ENCODE measurements at places on chromosomes 4 and X.

GRCh38 chrX:56974408-56974807, 20.9 kb downstream of the SPIN3 start:
- DNase-seq: no peak

DNA sequence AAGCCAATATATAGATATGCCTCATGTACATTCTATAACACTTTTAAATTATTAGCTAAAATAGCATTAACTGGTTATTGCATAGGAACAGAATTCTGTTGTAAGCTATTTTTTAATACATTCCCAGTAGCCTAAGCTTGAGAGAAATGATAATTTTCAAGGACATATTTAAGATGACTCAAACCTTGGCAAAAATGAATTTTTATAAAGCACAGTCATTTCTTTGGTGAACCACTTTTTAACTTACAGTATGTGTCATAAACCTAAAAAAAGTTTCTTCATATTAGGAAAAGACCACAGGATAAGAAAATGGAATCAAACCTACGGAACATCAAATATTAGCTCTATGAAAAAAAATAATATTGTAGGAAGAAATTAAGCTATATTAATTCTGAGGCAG, 986.3 kb downstream of the STIM2 start:
- no peak for DNase-seq

- DNase-seq: peak; percentile 1
These were observed 133.4 kb downstream of the ATG4A start for GRCh38 chrX:108224727-108225621.

GRCh38 chr4:151218343-151218742, 58.6 kb upstream of the PRSS48 start:
- no peak for DNase-seq

DNA sequence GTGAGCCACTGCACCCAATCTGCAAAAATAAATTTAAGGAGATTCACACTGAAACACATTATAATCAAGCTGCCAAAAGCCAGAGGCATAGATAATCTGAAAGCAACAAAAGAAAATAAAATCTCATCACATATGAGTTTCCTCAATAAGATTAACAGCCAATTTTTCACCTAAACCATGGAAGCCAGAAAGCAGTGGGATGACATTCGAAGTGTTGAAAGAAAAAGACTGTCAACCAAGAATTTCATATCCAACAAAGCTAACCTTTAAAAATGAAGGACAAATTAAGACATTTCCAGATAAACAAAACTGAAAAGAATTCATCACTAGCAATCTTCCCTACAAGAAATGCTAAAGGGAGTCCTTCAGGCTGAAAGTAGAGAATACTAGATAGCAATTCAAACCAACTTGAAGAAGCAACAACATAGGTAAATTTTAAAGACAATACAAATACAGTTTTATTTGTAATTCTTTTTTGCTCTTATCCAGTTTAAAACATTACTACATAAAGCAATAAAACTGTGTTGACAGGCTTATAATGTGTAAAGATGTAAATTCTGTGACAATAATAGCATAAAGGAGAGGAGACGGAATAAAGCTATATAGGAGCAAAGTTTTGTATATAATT, 23.1 kb upstream of the KLHL8 start:
- no peak for DNase-seq

DNA sequence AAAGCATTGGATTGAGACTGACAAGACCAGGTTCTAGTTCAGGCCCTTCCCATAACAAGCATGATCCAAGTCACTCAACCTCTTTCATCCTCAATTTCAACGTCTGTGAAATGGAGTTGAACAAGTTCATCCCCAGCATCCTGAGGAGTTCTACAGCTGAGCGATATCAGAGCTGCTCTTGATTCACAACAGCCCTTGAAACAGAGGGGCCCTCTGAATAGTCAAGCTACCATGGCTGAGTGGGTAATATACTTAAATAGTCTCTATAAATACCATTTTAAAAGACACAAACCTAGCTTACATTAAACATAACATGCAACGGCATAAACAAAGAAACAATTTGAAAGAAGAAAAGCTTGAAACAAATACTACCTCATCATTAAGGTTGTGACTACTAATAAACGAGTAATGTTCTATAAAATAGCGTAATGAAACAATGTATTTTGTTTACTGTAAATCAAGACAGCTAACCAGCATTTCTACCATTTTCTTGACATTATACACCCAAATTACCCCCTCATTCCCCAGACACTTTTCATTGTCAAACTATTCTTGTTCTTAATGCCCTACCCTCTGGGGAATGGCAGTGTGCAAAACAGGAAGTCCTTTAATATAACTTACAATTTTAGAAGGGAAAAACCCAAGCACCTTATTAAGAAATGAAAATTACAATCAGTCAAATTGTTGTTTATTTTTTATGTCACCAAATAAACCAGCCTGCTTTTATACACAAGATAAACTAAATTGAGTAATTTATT, 202.3 kb downstream of the PARM1 start:
- no peak for DNase-seq

- no peak for DNase-seq
These were observed 27.2 kb downstream of the MAB21L2 start for GRCh38 chr4:150609131-150609530.

GRCh38 chr4:94653984-94654609, 103.7 kb upstream of the BMPR1B start:
- no peak for DNase-seq

- peak; percentile 54 for DNase-seq
These were observed 811 bp downstream of the FLNA start for GRCh38 chrX:154373340-154374306.

DNA sequence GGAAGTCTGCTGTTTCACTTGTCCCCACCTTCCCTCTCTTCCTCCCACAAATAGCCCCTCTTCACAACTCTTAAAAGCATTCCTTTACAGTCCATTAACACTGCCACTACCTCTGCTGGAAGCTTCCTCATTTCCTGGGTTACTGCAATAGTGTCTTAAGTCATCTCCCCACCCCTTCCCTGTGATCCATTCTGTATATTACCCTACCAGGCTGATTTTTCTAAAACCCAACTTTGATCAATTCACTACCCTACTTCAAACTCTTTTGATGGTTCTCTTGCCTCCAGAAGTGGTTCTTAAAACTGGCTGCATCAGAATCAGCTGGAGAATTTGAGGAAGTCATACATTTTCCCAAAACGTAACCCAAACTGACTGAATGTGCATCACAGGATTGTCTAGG, 8.8 kb upstream of the XIAP start:
- no peak for DNase-seq

DNA sequence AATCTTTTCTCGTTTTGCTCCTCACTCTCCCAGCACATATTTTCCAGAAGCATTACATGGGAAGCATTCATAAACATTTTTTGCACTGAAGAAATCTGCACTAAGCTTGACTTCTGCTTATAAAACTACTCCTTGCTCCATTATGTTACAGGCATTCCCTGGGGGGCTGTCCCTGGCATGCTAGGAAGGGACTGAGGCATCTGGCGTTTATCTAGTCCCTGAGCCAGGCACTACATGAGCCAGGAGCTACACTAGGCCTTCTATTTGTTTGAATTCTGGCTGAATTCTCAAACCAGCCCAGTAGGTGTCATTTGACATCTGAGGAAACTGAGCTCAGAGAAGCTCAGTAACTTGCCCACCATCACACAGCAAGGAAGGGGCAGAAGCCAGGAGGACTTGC, 43.3 kb downstream of the NHSL2 start:
- no peak for DNase-seq

DNA sequence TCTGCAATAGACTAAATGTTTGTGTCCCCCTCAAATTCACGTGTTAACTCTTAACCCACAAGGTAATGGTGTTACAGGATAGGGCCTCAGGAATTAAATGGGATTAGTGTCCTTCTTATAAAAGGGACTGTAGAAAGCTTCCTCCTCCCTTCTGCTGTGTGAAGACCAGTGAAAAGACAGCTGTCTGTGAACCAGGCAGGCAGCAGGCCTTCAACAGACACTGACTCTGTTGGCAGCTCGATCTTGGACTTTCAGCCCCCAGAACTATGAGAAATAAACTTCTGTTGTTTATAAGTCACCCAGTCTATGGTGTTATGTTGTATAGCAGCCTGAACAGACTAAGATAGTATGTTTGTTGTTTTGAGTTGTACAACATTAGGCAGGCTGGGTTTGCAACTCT, 208.1 kb downstream of the GBA3 start:
- no peak for DNase-seq

DNA sequence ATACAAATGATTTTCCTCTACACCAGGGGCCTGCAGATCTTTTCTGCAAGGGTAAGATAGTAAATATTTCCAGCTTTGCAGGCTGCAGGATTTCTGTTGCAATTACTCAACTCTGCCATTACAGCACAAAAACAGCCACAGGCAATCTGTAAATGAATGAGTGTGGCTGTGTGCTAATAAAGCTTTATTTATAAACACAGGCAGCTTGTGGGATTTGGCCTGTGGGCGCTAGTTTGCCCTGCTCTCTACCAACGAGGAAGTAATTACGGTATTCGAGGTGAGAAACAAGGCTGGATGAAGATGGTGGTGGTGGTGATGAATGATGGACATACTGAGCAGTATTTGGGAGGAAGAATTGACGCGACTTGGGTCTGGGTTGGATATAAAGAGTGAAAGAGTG, 30.7 kb downstream of the ADGRG2 start:
- no peak for DNase-seq

DNA sequence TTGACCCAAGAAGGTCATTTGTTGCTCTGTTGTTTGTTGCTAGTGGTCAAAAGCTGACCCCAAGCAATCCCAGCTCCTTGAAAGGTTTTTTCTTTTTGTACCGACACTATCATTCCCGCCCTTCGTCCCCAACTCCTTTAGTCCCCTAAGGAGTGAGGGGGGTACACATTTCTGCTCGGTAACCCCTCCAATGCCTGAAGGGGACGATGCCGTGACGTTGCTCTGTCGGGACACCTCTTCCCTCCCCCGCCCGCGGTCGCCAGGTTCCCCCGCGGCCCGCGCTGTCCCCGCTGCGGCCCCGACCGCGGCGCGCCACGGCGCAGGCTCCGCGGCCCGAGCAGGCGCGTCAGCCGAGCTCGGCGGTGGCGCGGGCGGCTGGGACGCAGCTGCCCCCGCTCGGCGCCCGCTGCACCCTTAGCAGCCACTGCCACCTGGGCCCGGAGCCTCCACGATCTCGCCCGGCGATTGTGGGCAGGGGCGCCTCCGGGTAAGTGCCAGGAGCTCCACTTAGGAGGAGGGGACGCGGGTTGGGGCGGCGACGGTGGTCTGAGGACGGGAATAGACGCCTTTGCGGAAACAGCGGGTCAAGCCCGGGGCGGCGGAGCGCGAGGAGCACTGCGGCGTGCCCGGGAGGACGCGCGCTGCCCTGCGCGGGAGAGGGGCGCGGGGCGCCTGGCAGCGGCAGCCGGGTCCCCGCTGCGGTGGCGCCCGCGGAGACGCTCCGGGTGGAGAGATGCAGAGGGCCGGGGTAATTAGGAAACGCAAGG, at the start of gene GLRB:
Gene GLRB, plus strand, starts transcription at position 340 of the 767 bp plus-strand sequence. CDS start 1,875 bp downstream, outside the sequence.
- DNase-seq: peak; percentile 11

GRCh38 chrX:110310896-110311295, 7.0 kb downstream of the AMMECR1 start:
- DNase-seq: no peak

DNA sequence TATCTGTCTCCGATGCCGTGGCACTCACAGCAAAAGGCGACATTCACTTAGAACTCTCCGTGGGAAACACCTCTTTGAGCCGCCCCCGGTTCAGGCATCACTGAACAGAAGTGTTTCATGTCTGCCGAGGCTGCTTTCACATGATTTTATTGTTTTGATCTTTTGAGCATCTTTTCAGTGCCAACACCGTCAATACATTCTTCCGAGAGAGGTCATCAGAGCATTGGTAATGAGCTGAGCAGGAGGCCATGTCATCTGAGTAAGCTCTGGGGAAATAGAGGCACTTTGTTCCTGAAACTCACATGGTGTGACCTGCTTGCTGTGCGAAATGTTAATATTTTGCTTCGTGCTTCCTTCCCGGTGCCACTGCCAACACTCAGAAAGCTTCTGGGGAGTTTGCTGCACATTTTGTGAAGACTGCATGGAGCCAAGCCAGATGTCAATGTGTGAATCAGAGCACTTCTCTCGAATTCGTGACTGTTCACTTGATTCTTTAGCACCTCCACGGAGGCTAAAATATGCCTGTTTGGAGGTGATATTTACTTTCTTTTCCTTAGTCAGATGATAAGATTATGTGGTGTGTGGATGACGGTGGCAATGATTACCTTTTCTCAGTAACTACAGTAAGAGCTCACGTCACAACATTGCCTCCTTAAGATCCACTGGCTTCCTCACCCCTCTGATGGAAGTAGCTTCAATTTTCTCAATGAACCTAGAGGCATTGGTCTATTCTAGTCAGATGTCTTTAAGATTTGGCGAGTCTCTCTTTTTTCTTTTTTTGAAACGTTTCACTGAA, 222.3 kb upstream of the HS3ST1 start:
- no peak for DNase-seq

- DNase-seq: no peak
These were observed 326.0 kb downstream of the ACTRT1 start for GRCh38 chrX:127726227-127726626.

DNA sequence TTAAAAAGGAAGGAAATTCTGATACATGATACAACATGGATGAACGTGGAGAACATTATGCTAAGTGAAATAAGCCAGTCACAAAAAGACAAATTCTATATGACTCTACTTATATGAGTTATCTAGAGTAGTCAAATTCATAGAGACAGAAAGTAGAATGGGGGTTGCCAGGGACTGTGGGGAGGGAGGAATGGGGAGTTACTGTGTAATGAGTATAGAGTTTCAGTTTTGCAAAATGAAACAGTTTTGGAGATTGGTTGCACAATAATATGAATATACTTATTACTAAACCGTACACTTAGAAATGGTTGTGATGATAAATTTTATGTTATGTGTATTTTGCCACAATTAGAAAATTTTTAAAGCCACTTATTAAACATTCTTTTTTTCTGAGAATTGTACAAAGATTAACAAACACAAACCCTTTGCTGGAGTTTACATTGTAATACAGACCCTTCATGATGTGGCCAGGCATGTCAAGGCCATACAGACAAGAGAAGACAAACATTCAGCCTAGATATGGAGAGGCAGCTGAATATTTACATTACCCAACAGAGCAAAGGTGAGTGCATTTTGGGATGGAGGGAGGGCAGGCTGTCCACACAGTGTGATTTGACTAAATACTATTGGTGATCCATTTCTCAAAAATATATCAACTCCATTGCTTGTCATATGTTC, 21.2 kb upstream of the GPC3 start:
- no peak for DNase-seq

DNA sequence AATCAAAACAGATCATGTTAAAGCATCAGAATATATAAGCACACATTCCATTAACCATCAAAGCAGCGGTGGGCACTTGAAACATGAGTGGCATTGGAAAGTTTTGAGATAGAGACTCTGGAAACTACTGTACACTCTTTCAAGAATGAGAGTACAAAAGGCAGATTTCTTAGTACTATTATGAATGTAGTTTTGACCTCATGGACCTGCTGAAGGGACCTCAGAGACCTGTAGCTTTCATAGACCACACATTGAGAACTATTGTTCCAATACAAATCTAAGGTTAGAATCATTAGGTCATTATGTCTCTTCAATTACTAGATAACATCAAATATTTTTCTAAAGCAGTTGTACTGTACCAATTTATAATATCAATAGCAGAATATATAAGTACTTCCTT, 283.6 kb downstream of the RPA4 start:
- DNase-seq: no peak

- no peak for DNase-seq
These were observed 88.5 kb downstream of the FRAS1 start for GRCh38 chr4:78145622-78146021.

GRCh38 chr4:177204126-177204525, 105.5 kb upstream of the NEIL3 start:
- DNase-seq: no peak

Measured in NCI-H774 (cell line).